Hippocampal formation (tissue), 2 donors: ENCODE measurements at places on chromosomes 16 and 17.

DNA sequence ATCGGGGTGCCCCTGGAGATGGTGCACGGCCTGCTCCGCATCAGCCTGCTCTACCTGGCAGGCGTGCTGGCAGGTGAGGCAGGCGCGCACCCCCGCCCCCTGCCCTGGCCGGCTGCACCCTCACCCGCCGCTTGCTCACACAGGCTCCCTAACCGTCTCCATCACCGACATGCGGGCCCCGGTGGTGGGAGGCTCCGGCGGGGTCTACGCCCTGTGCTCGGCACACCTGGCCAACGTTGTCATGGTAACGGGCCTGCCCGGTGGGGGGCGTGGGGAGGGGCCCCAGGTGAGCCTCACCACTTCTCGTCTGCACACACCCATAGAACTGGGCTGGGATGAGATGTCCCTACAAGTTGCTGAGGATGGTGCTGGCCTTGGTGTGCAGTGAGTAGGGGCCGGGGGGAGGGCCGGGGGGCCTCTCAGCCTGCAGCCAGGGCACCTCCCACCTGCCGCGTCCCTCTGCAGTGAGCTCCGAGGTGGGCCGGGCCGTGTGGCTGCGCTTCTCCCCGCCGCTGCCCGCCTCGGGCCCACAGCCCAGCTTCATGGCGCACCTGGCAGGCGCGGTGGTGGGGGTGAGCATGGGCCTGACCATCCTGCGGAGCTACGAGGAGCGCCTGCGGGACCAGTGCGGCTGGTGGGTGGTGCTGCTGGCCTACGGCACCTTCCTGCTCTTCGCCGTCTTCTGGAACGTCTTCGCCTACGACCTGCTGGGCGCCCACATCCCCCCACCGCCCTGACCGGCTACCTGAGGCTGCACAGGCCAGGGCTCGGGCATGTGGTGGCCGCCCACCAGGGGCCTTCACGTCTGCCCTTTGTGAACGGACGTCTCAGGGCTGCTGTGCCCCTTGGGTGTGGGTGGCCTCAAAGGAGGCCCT lies 2.1 kb downstream of the RHBDL1 start:
- no peak for DNase-seq

GRCh38 chr16:84199097-84199496 lies 8.1 kb downstream of the ADAD2 start:
- no peak for DNase-seq

DNA sequence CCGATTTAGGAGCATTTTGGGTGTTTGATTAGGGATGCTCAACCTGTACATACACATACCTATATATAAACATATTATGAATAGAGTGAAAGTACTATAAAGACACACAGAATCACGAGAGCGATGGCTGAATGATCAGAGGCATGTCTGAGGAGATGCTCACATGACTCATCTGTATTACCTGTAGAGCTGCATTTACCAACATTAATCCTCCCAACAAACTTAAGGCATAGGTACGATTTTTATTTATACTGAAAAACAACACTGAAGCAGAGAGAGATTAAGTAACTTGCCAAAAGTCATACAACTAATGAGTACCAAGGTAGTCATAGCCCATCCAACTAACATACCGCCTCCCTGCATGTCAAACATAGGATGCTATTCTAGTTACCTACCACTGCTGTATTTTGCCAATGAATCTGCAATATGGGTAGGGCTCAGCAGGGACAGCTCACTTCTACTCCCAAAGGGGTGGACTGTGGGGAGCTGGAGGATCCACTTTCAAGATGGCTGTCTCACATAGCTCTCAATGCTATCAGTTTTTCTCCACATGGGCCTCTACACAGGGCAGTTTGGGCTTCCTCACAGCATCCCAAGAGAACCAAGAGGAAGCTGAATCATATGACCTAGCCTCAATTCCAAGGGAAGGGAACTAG lies 7.3 kb downstream of the CYB5D1 start:
- DNase-seq = no peak

DNA sequence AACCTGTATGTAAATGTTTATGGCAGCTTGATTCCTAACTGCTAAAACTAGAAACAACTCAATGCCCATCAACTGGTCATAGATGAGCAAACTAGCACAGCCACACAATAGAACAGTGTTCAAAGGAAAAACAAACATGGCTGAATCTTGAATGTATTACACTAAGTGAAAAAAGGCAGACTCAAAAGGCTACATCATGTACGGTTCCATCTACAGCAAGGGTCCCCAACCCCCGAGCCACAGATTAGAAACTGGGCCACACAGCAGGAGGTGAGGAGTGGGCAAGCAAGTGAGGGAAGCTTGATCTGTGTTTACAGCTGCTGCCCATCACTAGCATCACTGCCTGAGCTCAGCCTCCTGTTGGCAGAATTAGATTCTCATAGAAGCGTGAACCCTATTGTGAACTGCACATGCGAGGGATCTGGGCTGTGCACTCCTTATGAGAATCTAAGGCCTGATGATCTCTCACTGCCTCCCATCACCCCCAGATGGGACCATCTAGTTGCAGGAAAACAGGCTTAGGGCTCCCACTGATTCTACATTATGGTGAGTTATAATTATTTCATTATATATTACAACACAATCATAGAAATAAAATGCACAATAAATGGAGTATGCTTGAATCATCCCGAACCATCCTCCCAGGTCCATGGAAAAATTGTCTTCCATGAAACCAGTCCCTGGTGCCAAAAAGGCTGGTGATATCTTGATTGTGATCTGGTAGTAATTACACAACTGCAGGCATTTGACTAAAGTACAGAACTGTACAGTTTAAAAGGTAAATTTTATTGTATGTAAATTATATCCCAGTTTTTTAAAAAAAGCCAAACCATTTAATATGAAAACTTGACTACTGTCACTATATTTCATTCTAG lies 7.7 kb downstream of the CEP20 start:
- DNase-seq = no peak

DNA sequence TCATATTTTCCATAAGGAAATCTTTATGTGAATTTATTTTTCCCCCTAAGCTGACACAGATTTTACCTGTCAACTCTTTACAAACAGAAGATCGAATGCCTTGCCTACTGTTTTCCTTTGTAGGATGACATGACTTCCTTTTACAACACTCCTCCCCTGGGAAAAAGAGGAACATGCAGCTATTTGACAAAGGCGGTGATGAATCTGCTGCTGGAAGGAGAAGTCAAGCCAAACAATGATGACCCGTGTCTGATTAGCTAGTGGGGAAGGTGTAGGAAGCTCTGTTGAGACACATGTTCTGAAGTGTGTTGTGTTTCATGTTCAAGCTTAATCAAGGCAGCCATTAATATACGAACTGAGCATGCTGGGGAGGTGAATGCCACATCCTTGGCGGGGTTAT lies 238.0 kb downstream of the PHKB start:
- DNase-seq = no peak

GRCh38 chr17:41650794-41651624 lies 26.6 kb upstream of the KRT17 start:
- DNase-seq = no peak

- DNase-seq = no peak
Measured at GRCh38 chr17:8360260-8360659, 16.2 kb downstream of the KRABD2 start.

- DNase-seq = no peak
Measured at GRCh38 chr16:87453326-87453725, 39.5 kb downstream of the ZCCHC14 start.

GRCh38 chr16:78925083-78925767 lies 675.3 kb downstream of the MAF start:
- no peak for DNase-seq

- no peak for DNase-seq
Measured at GRCh38 chr17:33521784-33522183, 228.7 kb upstream of the ASIC2 start.

- no peak for DNase-seq
Measured at GRCh38 chr17:36947922-36948716, 635 bp upstream of the AATF start.

- no peak for DNase-seq
Measured at GRCh38 chr16:28304214-28304613, 11.9 kb downstream of the SBK1 start.

GRCh38 chr16:49462989-49463371 lies 89.4 kb downstream of the C16orf78 start:
- DNase-seq = no peak

- no peak for DNase-seq
Measured at GRCh38 chr17:55705847-55706246, 16.8 kb downstream of the TMEM100 start.

- DNase-seq = no peak
Measured at GRCh38 chr17:79201119-79201518, 126.5 kb downstream of the ENGASE start.

DNA sequence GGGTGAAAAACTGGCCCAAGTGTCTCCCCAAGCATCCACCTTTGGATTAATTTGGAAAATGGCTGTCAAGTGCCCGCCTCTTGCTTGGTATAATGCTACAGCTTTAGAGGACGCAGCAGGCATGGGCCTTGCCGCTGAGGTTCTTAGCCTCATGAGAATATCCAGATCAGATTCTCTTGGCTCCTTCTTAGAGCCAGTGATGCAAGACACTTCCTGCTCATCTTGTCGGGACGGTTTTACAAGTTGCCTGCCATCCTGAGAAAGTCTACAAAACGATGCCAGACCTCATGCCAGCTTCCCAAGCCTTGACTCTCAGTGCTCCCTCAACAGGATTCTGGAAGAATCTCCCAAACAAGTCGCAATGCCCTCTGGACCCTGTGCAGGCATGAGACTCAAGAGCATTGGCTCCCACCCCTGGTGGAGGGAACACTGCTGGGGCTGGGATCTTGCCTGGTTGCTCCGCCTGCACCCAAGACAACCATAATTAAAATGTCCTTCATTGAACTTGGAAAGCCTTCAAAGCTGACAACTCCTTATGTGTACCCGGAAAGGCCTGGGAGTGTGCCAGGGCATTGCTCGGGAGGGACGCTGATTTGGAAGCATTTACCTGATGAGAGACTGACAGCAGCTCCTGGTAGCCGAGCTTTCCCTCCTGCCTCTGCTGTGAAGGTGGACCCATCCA lies 25.8 kb upstream of the STH start:
- no peak for DNase-seq

- DNase-seq = no peak
Measured at GRCh38 chr17:48622857-48623256, 3.3 kb downstream of the HOXB9 start.

DNA sequence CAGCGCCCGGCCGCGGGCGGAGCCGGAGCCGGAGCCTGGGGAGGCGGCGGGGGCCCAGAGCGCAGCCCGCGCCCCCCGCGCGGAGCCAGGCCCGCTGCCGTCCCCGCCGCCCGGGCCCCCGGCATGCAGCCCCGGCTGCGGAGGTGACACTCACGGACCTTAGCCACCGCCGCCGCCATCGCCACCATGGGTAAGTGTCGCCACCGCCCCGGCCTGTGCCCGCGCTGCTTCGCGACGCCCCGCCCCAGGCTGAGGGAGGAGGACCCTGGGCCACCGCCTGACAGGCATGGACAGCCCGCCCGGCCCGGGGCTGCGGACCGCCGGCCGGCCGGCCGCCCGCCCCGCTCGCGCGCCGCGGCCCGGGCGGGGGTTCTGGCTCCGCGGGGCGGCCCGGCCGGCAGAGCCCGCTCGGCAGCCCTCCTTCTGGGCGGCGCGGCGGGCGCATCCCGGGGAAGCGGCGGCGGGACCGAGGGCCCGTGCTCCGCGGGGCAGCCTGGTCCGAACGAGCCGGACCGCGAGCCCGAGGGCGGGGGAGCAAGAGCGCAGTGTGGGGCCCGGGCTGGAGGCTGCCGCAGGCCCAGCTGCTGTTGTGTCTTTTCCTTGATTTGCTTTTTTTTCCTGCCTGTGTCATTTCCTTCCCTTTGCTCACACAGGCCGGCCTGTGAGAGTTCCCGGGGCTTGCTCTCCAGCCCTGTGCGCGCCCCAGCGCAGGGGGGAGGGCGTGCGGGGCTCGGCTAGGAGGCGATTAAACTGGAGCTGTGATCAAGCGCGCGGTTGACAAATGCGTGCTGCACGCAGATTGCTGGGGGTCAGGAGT lies 565 bp downstream of the MAP3K3 start:
- DNase-seq = no peak

DNA sequence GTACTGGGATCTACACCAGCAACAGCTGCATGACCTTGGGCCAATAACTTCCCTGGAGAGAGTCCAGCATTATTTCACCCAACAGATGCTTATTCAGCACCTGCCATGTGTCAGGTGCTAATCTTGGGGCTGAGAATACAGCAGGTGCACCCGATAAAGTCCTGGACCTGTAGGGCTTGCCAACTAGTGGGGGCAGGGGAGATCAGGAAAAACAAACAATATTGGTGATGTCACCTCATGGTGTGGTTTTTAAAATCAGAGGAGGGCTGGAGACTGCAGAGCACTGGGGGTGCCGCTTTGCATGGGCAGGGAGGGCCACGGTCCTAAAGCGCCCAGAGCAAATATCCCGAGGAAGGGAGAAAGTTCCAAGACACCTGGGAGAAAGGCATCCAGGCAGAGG lies 218.8 kb downstream of the C16orf95 start:
- DNase-seq = no peak

GRCh38 chr17:74499992-74500391 lies 31.3 kb downstream of the CD300LB start:
- no peak for DNase-seq

DNA sequence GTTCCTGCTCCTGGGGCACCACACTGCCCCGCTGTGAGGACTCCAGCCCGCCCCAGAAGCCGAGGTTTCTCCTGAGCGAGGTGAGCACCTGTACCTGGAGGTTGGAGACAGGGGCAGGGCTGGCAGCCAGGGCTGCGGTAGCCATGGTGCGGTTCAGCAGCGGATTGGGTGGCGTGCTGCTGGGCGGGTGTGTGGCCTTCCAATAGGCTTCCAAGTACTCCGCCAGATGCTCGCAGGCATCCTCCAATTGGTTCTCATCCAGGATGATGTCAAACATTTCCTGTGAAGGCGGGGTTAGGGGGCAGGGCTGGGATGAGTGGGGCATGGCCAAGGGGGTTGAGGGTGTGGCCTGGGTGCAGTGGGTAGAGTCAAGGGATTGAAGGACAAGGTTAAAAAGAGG lies 11.3 kb upstream of the ARL5C start:
- no peak for DNase-seq

DNA sequence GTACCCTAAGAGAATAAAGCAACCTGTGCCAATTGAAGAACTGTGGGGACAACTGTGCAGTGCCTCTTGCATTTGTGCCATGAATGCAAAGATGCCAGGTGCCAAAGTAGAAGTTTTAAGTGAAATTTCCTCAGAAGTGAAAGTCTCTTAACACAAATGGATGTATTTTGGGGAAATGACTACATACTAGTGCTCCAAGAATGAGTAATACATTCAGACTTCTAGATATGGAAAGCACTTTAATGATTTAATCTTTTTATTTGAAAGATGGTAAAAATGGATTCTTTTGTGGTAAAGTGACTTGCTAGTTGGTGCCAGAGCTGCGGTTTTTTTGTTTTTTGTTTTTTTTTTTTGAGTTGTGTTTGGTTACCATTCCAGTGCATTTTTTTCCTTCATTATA lies 15.0 kb downstream of the UTP18 start:
- no peak for DNase-seq

- no peak for DNase-seq
Measured at GRCh38 chr16:2234813-2235170, 1.5 kb upstream of the DNASE1L2 start.
